ENCODE measurements at places on chromosomes 13 and 19.

GRCh38 chr13:82439159-82439904 lies 1442.9 kb downstream of the SLITRK1 start:
- no peak for DNase-seq

- DNase-seq = no peak
Measured at GRCh38 chr19:49514151-49514550, 1.7 kb downstream of the FCGRT start.

DNA sequence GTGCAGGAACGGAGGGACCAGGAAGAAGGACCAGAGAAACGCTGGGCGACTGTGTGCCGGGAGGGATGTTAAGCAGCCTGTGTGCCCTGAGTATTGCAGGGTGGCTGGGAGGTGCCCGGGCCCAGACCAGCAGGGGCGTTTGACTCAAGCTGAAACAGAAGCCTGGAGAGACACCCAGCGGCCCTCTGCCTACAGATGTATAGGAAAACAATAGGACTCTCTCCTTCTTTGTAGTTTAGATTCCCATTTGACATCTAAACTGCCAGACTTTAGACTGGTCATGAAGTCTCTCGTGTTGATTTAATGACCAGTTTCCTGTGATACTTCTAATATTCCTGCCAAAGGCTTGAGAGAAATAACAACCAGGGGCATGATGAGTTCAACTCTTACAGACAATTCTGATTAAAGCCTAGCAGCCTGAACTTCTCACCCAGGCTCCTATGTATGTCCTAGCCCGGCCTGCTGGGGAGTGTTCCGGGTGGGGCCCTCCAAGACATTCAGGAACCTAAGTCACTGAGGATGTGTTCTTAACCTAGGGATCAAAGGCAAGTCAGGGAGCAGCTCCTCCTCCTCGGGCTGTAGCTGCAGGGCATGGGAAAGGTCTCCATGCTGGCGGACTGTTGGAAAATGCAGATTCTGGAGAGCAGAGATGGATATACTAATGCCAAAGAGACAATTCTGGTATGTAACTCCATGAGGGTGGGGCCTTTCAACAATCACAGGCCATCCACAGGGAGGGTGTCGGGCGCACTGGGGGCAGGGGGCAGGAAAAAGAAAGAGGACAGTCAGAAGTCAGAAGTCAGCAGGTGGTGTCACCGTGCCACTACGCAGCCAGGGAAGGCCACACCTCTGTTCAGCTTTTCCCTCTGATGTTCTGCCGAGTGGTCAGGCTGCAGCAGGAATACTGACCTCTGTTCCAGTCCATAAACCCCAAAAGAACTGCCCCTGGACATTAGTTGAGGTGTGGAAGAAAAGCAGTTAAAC lies 131.8 kb downstream of the STARD13 start:
- peak; percentile 23 for DNase-seq

DNA sequence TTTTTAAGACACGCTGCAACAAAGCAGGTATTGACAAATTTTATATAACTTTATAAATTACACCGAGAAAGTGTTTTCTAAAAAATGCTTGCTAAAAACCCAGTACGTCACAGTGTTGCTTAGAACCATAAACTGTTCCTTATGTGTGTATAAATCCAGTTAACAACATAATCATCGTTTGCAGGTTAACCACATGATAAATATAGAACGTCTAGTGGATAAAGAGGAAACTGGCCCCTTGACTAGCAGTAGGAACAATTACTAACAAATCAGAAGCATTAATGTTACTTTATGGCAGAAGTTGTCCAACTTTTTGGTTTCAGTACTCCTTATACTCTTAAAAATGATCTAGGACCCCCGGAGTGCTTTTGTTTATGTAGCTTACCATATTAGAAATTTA lies 1.2 kb downstream of the BRCA2 start:
- DNase-seq = no peak

- DNase-seq = no peak
Measured at GRCh38 chr19:36116344-36116637, 1.0 kb downstream of the TBCB start.

GRCh38 chr13:82654861-82655855 lies 1227.1 kb downstream of the SLITRK1 start:
- DNase-seq = peak; percentile 15

- no peak for DNase-seq
Measured at GRCh38 chr13:24272452-24273161, 36.8 kb upstream of the C1QTNF9 start.

GRCh38 chr19:16038196-16038695 lies 38.0 kb upstream of the TPM4 start:
- DNase-seq = no peak

DNA sequence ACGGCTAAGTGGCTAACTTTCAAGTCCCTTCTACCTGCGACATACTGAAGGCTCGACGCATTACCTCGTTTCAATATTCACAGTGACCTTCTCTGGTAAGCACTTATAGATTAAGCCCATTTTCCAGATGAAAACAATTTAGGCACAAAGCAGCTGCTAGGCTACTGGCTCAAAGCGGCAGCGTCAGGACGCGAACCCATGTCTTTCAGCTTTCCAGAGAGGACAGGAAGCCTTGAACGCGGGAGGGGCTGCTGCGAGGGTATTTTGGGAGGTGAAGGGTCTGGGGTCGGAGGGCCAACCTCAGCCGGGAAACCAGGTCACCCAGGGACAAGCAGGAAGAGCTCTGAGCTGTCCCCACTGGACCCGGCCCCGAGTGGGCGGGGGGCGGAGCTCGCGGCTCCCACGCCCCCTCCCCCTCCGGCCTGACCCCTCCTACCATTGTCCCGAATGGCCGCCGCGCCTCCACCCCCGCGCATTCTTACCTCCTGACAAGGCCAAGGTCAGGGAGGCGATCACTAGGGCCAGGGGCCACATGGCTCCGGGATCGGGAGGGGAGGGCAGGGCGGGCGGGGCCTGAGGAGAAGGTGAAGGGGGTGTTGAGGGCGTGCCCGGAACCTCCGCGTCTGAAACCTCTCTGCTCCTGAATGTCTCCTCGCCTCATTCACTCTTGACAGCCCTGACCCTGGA lies at the start of gene KLK13:
Gene KLK13 (minus strand): TSS at position 559 of the 687 bp plus-strand sequence. CDS start 25 bp downstream, at position 534.
- DNase-seq = no peak

DNA sequence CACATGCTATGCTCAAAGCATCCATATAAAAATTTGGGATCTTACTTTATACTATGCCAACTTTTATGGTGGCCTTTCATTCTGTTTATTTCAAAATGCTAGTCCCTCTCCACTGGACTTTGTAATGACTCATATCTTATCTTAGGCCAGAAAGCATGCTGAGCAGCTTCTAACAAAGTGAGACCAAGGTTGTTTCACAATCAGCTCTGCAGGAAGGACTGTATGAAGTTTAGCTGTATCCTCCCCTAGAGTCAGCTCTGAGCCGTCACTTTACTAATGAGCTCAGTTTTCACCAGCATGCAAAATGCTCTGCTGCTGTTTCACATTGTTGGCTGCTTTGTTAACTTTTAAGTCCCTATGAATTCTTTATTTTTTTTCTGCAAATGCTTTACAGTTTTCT lies 1608.8 kb downstream of the OLFM4 start:
- DNase-seq = peak; percentile 31

GRCh38 chr19:3041327-3041726 lies 12.2 kb upstream of the TLE2 start:
- no peak for DNase-seq

GRCh38 chr13:34750078-34750931 lies 191.8 kb upstream of the NBEA start:
- DNase-seq = no peak

- DNase-seq = no peak
Measured at GRCh38 chr19:876089-876488, 16.6 kb downstream of the CFD start.

- peak; percentile 91 for DNase-seq
Measured at GRCh38 chr19:3185461-3186159, at the start of gene NCLN. Gene NCLN, plus strand, starts transcription at chr19:3185930. Its CDS starts 101 bp downstream, at chr19:3186031.

- DNase-seq = peak; percentile 19
Measured at GRCh38 chr19:18915639-18916038, 3.5 kb downstream of the COPE start.

DNA sequence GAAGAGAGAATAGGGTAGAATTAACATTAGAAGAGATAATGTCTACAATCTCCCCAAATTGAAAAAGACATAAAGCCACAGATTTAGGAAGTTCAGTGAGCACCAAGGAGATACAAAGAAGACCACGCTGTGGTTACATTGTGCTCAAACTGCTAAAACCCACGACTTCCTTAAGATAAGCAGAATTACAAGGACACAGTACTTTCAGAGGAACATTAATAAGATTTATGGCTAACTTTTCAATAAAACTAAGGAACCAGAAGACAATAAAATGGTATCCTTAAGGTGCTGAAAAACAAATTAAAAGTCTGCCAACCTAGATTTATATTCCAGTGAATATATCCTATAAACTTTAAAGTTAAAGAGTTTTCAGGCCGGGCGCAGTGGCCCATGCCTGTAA lies 7.4 kb upstream of the IL17D start:
- no peak for DNase-seq

GRCh38 chr19:11833541-11833940 lies 15.0 kb upstream of the ZNF439 start:
- peak; percentile 0 for DNase-seq

- peak; percentile 47 for DNase-seq
Measured at GRCh38 chr13:40453351-40454021, 213.0 kb downstream of the FOXO1 start.

DNA sequence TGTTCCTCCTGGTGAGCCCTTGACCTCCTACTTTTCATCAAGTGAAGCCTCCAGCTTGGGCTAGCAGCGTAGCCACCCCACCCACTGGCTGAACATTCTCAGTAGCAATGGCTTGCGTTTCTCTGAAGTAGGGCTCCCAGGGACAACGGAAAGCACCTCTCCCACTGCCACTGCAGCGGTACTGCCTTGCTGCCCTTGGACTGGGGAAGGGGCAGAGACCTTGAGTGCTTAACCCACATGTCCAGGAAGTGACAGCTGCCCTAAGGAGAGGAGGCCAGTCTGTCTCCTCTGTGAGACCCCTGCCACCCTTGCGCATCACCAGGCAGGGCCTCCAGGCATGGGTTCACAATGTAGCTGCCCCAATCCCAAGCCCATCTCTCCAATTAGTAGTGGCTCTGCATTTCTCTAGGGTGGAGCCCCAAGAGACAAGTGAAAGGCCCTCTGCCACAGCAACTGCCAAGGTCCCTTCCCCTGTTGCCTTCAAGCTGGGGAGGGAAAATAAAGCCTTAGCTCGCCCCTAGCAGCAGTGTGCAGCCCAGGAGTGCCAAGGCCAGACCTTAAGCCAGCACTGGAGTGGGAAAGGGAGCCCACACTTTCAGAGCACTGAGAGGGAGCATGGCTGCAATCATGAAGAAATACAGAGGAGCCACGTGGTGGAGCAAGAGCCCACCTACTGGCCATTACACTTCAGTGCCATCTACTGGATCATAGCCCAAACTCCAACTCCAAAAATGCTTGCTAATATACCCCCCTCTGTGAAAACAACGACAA lies 175.9 kb upstream of the TRPC4 start:
- DNase-seq = peak; percentile 44

DNA sequence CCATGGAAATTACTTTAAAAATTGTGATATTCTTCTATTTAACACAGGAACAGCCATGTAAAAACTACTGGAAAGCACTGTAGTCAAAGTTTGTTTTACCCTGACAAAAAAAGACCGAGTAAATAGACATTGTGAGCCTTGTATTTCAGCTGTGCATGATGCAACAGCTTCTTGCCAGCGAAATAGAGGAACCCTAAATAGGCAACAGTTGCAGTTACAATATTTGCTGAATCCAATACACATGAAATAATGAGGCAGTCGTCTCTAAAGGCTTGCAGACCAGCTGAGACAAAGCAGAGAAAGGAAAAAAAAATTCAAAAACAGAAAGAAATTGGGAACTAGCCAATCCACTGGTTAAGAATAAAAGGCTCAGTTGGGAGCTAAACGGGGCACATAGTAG lies 1001.1 kb downstream of the OLFM4 start:
- DNase-seq = no peak

DNA sequence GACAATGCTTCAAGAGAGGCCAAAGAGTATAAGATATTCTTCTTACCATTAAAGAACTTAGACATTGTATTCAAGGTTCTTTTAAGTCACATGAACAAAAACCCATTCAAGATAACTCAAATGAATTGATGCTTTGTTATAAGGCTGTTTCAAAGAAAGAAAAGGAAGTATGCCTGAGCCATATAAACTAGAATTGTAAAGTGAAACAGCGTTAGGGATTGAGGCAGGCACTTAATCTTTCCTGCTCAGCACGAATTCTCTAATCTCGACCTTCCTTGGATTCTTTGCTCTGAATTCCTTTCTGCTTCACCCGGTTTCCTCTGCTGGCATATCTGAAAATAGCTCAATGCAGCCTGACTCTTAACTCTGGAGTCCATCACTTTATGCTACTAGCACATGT lies 595.4 kb downstream of the DIAPH3 start:
- DNase-seq = no peak

GRCh38 chr19:43455321-43456113 lies 9.9 kb downstream of the LYPD3 start:
- DNase-seq = no peak

GRCh38 chr13:79427883-79428282 lies 21.8 kb upstream of the RBM26 start:
- no peak for DNase-seq

GRCh38 chr13:44229371-44230030 lies 144.1 kb upstream of the SERP2 start:
- no peak for DNase-seq

DNA sequence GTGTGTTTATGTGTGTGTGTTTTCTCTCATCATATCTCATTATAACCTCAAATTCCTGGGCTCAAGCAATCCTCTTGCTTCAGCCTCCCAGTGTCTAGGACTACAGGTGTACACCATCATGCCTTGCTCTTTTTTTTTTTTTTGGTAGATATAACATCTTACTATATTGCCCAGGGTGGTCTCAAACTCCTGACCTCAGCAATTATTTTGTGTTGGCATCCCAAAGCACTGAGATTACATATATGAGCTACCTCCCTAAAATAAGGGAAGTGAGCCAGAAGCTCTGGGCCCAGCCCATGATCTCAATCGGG lies 448 bp upstream of the ZNF543 start:
- DNase-seq = no peak

GRCh38 chr19:46551164-46551563 lies 50.0 kb upstream of the CALM3 start:
- no peak for DNase-seq

Measured in fibroblast of upper back skin (primary cell).